ENCODE measurements at places on chromosomes 3 and 15.

- no peak for DNase-seq
These were observed 144.8 kb downstream of the TPRA1 start for GRCh38 chr3:127445581-127446343.

DNA sequence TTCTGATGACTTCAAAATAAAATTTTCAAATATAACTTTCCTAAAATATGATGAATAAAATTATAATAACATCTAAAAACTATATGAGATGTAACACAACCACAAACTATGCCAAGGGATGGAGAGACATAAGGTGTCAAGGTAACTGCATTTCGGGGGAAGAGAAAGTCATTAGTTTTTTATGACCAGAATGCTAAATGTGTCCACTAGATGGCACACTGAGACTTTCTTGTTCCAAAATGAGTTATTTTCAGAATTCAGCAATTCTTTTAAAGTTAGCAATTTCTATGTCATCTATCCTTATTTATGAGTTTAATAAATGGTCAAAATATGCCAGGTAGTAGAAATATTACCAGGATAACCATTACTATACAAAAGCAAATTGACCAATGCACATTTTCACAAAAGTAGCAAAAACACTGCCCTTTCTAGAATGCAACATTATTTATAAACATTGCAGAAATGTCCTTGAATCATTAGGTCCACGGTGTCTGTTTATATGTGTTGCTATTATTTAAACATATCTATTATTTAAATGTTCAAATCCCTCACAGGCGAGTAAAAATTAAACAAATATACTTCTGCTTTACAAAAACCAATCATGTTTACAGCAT is 374.2 kb downstream of the PLCL2 start:
- DNase-seq: no peak

GRCh38 chr3:152376351-152377183 is 107.8 kb downstream of the MBNL1 start:
- DNase-seq: peak; percentile 41

GRCh38 chr3:144058713-144059112 is 87.1 kb downstream of the DIPK2A start:
- no peak for DNase-seq

GRCh38 chr3:46471371-46471914 is 6.7 kb upstream of the LTF start:
- DNase-seq: no peak

- DNase-seq: no peak
These were observed 2.8 kb downstream of the VIPR1 start for GRCh38 chr3:42505128-42505848.

GRCh38 chr3:42090973-42091731 is at the start of gene TRAK1:
TSS of gene TRAK1 (plus strand) at chr3:42091357. CDS start at chr3:42091470, 113 bp downstream.
- no peak for DNase-seq

All from memory B cell (primary cell).